Lower lobe of right lung (tissue), 2 donors: ENCODE measurements at places on chromosomes 5 and 9. TPM values are rescaled to one million over a fixed set of nuclear protein-coding genes. Genes with fewer than 3 reads are reported as not detected.

DNA sequence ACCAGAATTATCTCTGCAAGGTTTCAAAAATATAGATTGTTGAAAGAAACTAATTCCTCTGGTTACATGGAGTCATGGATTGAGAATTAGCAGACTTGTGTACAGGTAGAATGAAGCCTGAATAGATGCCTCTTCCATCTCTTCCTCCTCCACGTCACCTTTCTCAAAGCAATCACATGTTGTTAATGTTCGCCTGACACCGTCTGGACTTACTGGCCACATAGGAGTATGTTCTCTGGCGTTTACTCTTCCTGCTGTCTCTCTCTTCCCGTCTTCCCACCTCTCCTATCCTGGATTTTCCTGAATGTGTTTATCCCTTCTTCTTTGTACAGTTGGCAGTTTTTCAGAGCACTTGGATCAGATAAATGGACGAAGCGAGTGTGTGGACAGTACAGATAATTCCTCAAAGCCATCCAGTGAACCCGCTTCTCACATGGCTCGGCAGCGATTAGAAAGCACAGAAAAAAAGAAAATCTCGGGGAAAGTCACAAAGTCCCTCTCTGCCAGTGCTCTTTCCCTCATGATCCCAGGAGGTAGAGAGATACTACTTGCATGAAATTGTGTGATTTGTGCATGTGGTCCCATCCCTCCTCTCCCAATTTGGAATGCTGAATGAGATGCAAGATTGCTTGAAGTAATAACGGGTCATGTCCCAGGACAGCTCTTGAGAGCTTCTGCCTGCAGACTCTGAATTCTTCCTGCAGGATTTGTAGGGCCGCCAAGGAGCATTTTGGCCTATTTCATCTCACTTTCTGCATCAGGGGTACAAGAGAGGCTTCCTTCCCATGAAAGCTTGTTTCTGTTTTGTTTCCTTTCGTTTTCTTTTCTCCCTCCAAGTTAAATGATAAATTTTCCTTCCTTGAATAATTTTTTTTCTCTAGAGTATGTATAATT lies 47.3 kb downstream of the CD180 start:
- no peak overlapping the region for H3K27ac ChIP-seq
- H3K4me3 ChIP-seq: no peak overlapping the region
- no peaks in the 10 kb centered on the region for H3K27me3 ChIP-seq

RNF183 gene
- total RNA-seq: not detected

- no peaks in the 10 kb centered on the region for H3K36me3 ChIP-seq
- H3K27me3 ChIP-seq: no peaks in the 10 kb centered on the region
- H3K27ac ChIP-seq: no peak overlapping the region
Measured at GRCh38 chr5:137395011-137395755, 103.9 kb downstream of the SPOCK1 start.

PCDHGA1 gene
- 0.53 TPM for total RNA-seq

DNA sequence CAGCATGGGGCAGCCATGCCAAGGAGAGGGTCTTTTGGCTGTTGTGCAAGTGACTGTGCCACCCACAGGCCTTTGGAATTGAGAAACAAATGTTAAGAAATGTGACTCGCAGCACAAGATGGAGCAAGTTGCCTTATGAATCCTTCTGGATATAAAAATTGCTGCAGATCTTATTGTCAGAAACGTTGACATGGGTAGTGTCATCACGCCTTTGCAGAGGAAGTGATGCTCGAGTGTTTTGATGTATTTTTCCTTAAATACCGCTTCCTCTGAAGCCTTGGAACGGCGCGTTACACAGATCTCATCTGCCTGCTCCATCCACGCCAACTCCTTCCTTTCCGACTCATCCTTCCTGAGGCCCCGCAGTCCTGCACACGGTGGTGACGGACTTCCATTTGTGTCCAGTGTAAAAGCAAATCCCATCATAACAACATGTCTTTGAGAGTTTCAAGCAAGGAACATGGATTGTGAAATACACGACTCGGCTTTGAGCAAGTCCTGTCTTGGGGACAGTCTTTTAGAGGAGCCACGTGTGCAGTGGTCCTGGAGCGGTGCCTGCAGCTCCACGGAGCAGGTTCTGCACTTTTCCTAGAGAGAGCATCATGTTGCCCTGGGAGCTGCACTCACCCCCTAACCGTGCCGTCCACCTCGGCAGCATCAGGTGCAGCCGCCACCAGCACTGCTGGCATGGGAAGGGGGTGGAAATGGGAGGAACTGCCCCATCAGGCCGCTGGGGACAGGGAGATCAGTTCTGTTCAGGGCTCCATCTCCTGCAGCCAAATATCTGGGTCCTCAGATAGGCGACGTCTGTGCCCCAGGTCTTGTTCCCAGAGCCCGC lies 15.1 kb downstream of the ROPN1L start:
- H3K27ac ChIP-seq: no peak overlapping the region
- no peak for DNase-seq
- no peak overlapping the region for H3K4me3 ChIP-seq
- no peaks in the 10 kb centered on the region for H3K36me3 ChIP-seq

DNA sequence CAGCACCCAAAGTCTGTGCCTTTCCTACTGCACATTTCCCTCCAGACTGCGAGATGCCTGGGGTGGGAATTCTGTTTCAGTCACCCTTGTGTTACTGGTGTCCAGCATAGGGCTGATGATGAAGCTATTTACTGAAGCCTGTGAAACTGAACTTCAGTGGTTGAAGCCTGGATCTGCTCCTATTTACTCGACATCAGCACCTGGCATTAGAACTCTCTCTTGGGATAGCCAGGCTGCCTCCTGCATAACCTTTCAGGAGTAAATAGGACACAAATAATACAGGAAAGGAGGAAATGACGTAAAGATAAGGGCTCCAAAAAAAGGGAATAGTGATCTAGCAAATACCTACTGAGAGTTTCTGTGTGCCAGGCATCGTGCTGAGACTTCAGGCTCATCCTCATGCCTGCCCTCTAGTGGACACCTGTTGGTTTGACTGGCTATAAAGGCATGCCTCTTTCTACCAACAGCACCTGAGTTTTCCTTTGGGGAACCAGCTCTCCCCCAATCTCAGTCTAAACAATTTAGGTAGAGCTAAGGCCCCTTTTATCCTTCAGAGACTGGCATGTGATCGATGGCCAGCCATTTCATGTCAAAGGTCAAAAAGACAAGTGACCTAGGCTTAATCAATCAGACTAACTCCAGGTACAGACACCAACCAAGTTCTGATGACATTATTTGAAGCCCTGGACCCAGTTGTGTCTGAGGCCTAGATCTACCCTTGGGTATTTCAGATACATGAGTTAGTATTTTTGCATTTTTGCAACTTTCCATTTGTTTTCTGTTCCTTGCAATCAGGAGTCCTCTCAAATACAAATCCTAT lies 192.1 kb upstream of the TRIM32 start:
- H3K27ac ChIP-seq: no peak overlapping the region
- H3K27me3 ChIP-seq: no peaks in the 10 kb centered on the region
- H3K36me3 ChIP-seq: no peaks in the 10 kb centered on the region

- no peak for DNase-seq
- H3K4me1 ChIP-seq: no peaks in the 10 kb centered on the region
Measured at GRCh38 chr9:115794921-115795475, 358.6 kb upstream of the PAPPA start.
